Small intestine (tissue), 16 donors: ENCODE measurements at places on chromosomes 16 and 17. TPM values are rescaled to one million over a fixed set of nuclear protein-coding genes. Genes with fewer than 3 reads are reported as not detected.

- no peaks in the 10 kb centered on the region for H3K4me1 ChIP-seq
- H3K27ac ChIP-seq: no peak overlapping the region
- H3K27me3 ChIP-seq: no peaks in the 10 kb centered on the region
- no peak for DNase-seq
- H3K4me3 ChIP-seq: no peak overlapping the region
These were observed 4.8 kb downstream of the SCN4A start for GRCh38 chr17:63967953-63968352.

DNA sequence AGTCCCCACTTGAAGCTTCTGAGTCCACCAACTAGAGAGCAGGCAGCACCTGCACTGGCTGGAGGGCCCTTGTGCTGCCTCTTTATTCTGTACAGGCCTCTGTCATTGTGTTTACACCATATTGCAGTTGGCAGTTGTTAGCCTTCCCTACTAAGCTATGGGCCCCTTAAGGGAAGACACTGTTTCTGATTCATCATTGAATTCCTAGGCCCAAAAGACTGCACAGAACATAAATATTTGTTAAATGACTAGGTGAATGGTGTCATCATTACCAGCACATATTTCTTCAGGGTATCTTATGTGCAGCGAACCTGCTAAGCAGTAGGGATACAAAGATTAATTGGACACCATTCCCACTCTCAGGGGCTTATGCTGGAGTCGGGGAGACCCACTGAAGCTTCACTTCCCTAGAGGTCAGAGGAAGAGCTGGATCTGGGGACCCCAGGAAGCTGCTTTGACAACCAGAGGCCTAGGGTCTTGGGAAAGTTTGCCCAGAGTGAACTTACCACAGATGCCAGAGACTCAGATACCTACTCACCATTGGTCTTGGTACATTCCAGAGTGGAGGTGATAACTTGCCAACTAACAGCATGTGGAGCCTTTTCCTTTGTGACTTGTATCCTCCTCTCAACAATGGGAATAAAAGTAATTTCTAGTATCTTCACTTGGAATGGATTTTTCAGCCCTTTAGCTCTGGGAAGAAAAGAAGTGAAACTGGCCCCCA is 28.7 kb upstream of the DDX52 start:
- H3K4me3 ChIP-seq: no peak overlapping the region
- peaks cover 69% of the 10 kb centered on the region for H3K4me1 ChIP-seq
- H3K27ac ChIP-seq: peak overlapping the region; percentile 20
- no peak for DNase-seq
- H3K36me3 ChIP-seq: no peaks in the 10 kb centered on the region
- no peaks in the 10 kb centered on the region for H3K27me3 ChIP-seq

GRCh38 chr17:67016039-67016762 is 28.2 kb upstream of the CACNG1 start:
- H3K27ac ChIP-seq: no peak overlapping the region
- H3K4me1 ChIP-seq: no peaks in the 10 kb centered on the region
- peaks cover 3% of the 10 kb centered on the region for H3K27me3 ChIP-seq
- H3K36me3 ChIP-seq: no peaks in the 10 kb centered on the region
- DNase-seq: no peak

DNA sequence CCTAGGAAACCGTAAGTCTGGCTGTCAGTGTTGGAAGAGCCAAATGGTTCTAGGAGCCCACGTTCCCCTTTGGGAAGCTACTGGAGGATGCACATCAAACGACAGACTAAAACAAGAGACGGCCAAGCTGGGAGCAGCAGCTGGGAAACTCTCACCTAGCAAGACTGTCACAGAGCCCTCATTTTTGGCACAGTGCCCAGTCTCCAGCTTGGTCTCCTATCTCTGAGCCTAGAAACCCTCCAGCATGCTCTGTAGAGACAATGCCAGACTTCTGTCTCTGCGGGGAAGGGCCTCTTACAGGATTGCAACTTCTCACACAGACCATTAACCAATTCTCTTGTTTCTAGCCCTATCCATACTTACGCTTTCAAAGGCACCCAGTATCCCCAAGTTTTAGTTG is 23.5 kb downstream of the GTF3C1 start:
- peaks cover 17% of the 10 kb centered on the region for H3K36me3 ChIP-seq
- H3K27me3 ChIP-seq: no peaks in the 10 kb centered on the region
- peak; percentile 6 for DNase-seq
- no peak overlapping the region for H3K27ac ChIP-seq

- no peaks in the 10 kb centered on the region for H3K4me1 ChIP-seq
- no peaks in the 10 kb centered on the region for H3K27me3 ChIP-seq
- no peaks in the 10 kb centered on the region for H3K36me3 ChIP-seq
- no peak overlapping the region for H3K27ac ChIP-seq
These were observed 531.8 kb upstream of the SALL1 start for GRCh38 chr16:51682905-51683304.

- no peaks in the 10 kb centered on the region for H3K36me3 ChIP-seq
- no peak overlapping the region for H3K27ac ChIP-seq
- no peaks in the 10 kb centered on the region for H3K27me3 ChIP-seq
- H3K4me3 ChIP-seq: no peak overlapping the region
These were observed 308.7 kb upstream of the N4BP1 start for GRCh38 chr16:48918520-48919258.

DNA sequence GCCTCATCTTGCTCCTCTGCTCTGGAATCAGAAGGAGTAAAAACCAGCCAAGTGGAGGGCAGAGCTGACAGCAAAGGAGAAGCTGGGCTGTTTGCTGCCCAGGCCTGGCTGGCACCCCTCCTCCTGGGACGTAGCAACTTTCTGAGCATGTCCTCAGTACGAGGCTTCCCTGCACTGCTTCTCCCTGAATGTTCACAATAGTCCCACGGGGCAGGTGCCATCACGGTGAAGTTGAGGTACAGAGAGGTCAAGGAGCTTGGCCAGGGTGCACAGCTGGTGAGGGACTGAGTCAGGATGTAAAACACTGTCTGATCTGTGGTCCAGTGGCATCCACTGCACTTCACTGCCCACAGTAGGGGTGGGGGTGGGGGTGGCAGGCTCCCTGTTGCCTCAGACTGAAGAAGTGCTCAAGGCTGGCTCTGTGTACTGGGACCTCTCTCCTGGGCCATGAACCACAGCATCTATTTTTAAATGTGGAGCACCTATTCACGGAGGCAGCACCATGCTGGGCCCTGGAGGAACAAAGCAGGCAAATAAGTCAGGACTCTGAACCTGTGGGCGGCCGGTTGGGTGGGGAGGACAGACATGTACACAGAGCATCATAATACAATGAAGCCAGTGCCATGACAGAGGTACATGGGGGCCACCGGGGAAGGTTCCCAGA is 369.5 kb downstream of the SEC14L1 start:
- no peaks in the 10 kb centered on the region for H3K27me3 ChIP-seq
- H3K4me1 ChIP-seq: no peaks in the 10 kb centered on the region
- no peak overlapping the region for H3K4me3 ChIP-seq
- no peaks in the 10 kb centered on the region for H3K36me3 ChIP-seq
- no peak for DNase-seq

- no peaks in the 10 kb centered on the region for H3K36me3 ChIP-seq
- H3K4me3 ChIP-seq: no peak overlapping the region
- DNase-seq: no peak
These were observed 1.1 kb upstream of the NHLRC4 start for GRCh38 chr16:565419-566330.

- peaks cover 7% of the 10 kb centered on the region for H3K36me3 ChIP-seq
- H3K4me3 ChIP-seq: no peak overlapping the region
- H3K27ac ChIP-seq: no peak overlapping the region
- DNase-seq: no peak
- no peaks in the 10 kb centered on the region for H3K27me3 ChIP-seq
- H3K4me1 ChIP-seq: no peaks in the 10 kb centered on the region
These were observed 15.6 kb downstream of the TRAF4 start for GRCh38 chr17:28759256-28759865.

PTX4 gene
- polyA plus RNA-seq: 0.04 TPM

COQ7 gene
- polyA plus RNA-seq: 22.8 TPM

NEUROD2 gene
- polyA plus RNA-seq: not detected

- no peaks in the 10 kb centered on the region for H3K4me1 ChIP-seq
- H3K36me3 ChIP-seq: no peaks in the 10 kb centered on the region
- no peaks in the 10 kb centered on the region for H3K27me3 ChIP-seq
- no peak for DNase-seq
- H3K27ac ChIP-seq: no peak within 1 kb of the TSS
These were observed at the start of gene CCL17 for GRCh38 chr16:57403965-57404817. Gene CCL17 (plus strand): TSS chr16:57404767. CDS start chr16:57413933, 9,166 bp downstream.

NETO2 gene
- 1.4 TPM for polyA plus RNA-seq

GRCh38 chr16:57501492-57501891 is 15.2 kb upstream of the DOK4 start:
- DNase-seq: no peak
- H3K4me1 ChIP-seq: peaks cover 6% of the 10 kb centered on the region
- H3K27ac ChIP-seq: no peak overlapping the region
- no peaks in the 10 kb centered on the region for H3K36me3 ChIP-seq
- H3K27me3 ChIP-seq: no peaks in the 10 kb centered on the region

GRCh38 chr17:32588982-32589381 is 102.2 kb downstream of the CDK5R1 start:
- no peak overlapping the region for H3K27ac ChIP-seq
- H3K4me3 ChIP-seq: no peak overlapping the region
- H3K36me3 ChIP-seq: no peaks in the 10 kb centered on the region
- H3K27me3 ChIP-seq: no peaks in the 10 kb centered on the region
- H3K4me1 ChIP-seq: no peaks in the 10 kb centered on the region
- no peak for DNase-seq

DNA sequence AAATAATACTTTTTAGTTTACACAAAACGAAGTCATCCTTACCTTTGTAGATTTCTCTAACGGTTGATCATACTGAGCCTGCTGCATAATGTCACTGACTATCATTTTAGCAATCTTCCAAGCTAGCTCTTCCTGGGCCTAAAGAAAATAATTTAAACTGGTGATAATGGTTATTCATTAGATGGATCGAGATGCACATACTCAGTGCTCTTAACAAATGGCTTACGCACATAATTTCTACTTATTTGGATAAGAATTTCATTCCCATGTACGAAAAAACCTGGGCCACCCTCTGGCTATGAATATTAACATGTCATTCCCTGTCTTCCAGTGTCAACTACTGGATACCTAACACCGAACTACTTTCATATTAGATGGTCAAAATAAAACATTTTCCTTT is 41.4 kb upstream of the ULK2 start:
- H3K27me3 ChIP-seq: no peaks in the 10 kb centered on the region
- no peak overlapping the region for H3K27ac ChIP-seq
- no peaks in the 10 kb centered on the region for H3K4me1 ChIP-seq
- DNase-seq: no peak
- H3K4me3 ChIP-seq: no peak overlapping the region

TBC1D26 gene
- not detected for polyA plus RNA-seq

DNA sequence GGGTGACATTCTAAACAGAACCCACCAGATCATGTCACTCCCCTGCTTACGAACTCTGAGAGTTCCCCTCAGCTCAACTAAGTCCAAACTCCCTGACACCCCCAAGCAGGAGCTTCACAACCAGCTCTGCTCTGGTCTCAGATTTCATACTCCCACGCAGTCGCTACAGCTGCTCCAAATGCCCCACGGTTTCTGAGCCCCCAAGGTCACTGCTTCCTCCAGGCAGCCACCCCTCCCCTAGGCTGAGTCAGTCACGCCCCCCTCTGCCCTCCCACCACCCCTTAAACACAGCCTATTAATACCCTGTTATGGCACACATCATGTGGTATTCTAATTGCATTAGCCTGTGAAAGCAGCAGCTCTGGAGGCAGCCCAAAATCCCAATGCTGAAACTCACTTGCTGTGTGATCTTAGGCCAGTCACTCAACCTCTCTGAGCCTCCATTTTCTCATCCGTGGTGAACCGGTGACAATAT is 51.5 kb downstream of the GSG1L start:
- H3K27me3 ChIP-seq: no peaks in the 10 kb centered on the region
- H3K4me3 ChIP-seq: no peak overlapping the region
- H3K27ac ChIP-seq: no peak overlapping the region
- no peak for DNase-seq
- no peaks in the 10 kb centered on the region for H3K36me3 ChIP-seq
- no peaks in the 10 kb centered on the region for H3K4me1 ChIP-seq

FCSK gene
- 43.5 TPM for polyA plus RNA-seq

DNA sequence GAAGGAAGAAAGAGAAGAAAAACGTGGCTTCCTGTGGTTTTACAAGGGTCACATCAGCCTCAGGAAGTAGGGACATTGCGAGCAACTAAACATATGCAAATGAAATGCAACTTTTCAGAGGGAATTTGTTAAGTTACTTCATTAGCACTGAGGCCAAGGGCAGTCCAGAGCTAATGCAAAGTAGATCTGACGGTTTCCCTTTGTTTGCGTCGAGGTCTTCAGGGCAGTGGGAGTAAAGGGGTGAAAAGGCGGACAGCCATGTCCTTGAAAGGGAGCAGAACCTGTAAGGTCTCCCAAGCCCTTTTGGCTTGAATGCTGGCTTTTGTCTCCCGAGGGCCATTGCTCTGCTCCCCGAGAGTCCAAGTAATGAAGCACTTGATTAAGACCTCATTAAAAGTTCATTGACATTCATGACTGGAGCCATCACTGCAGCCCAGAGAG is 85.0 kb downstream of the PMP22 start:
- H3K27me3 ChIP-seq: no peaks in the 10 kb centered on the region
- H3K4me1 ChIP-seq: no peaks in the 10 kb centered on the region
- H3K36me3 ChIP-seq: no peaks in the 10 kb centered on the region
- no peak overlapping the region for H3K27ac ChIP-seq
- DNase-seq: no peak

RAB37 gene
- polyA plus RNA-seq: 18.7 TPM

ADGRG3 gene
- polyA plus RNA-seq: 8.6 TPM

TMEM238L gene
- 20.0 TPM for polyA plus RNA-seq

AURKB gene
- 5.1 TPM for polyA plus RNA-seq

PLA2G10 gene
- 8.0 TPM for polyA plus RNA-seq

GRCh38 chr17:63075969-63076368 is 109.9 kb downstream of the TANC2 start:
- DNase-seq: no peak
- no peak overlapping the region for H3K27ac ChIP-seq
- H3K36me3 ChIP-seq: no peaks in the 10 kb centered on the region
- H3K27me3 ChIP-seq: no peaks in the 10 kb centered on the region
- H3K4me3 ChIP-seq: no peak overlapping the region
- H3K4me1 ChIP-seq: no peaks in the 10 kb centered on the region

- DNase-seq: peak; percentile 64
- no peaks in the 10 kb centered on the region for H3K36me3 ChIP-seq
- no peak overlapping the region for H3K4me3 ChIP-seq
- no peaks in the 10 kb centered on the region for H3K27me3 ChIP-seq
- H3K4me1 ChIP-seq: peaks cover 39% of the 10 kb centered on the region
- no peak overlapping the region for H3K27ac ChIP-seq
These were observed 6.3 kb downstream of the CNTD1 start for GRCh38 chr17:42804918-42805367.

ZNF750 gene
- polyA plus RNA-seq: not detected

BHLHA9 gene
- not detected for polyA plus RNA-seq

GRCh38 chr17:81656835-81657234 is 493 bp upstream of the PDE6G start:
- H3K4me1 ChIP-seq: no peaks in the 10 kb centered on the region
- H3K36me3 ChIP-seq: no peaks in the 10 kb centered on the region
- H3K4me3 ChIP-seq: no peak overlapping the region
- no peak overlapping the region for H3K27ac ChIP-seq
- H3K27me3 ChIP-seq: no peaks in the 10 kb centered on the region
